NCI-H1417 treated with DMSO at 0.1 percent for 48 hours (cell line): ENCODE measurements at places on chromosomes 7 and 10.
A peak's percentile ranks its signal among the peaks of the same experiment; 100 is the strongest.

- no peak for DNase-seq
Measured at GRCh38 chr7:156534925-156535324, 105.6 kb upstream of the RNF32 start.

- DNase-seq, result no peak
Measured at GRCh38 chr7:82163586-82163985, 280.0 kb downstream of the CACNA2D1 start.

- no peak for DNase-seq
Measured at GRCh38 chr10:71888623-71889387, 37.8 kb upstream of the PSAP start.

DNA sequence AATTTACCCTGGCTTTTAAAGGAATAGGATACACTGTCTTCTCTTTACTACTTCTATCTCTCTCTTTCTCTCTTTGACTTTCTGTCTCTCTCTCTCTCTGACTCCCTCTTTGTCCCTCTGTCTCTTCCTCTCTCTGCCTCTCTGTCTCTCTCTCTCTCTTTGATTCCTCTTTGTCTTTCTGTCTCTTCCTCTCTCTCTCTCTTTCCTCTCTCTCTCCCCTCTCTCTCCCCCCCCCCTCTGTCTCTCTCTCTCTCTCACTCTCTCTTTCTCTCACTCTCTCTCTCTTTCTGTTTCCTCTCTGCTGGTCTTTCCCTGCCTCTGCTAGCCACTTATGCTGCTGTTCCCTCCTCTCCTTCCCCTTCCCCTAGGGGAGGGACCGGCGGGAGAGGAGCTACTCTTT lies 149.0 kb downstream of the LYZL1 start:
- no peak for DNase-seq

GRCh38 chr7:116218051-116218645 lies 7.8 kb downstream of the TES start:
- no peak for DNase-seq

DNA sequence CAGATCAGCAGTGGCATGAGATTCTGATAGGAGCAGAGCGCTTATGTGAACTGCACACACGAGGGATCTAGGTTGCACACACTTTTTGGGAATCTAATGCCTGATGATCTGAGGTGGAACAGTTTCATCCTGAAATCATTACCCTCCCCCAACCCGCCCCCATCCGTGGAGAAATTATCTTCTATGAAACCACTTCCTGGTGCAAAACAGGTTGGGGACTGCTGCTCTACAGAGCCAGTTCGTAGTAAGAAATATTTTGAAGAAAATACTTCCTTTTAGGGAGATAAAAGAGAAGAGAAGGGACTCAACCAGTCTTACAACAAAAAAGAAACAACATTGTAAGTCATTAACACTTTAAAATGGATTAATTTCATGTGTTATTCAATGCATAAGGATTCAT lies 1308.2 kb downstream of the GATA3 start:
- no peak for DNase-seq

- DNase-seq, result no peak
Measured at GRCh38 chr10:43041422-43042342, 35.2 kb upstream of the RET start.

- no peak for DNase-seq
Measured at GRCh38 chr7:37921876-37922275, 1.4 kb downstream of the EPDR1 start.

- no peak for DNase-seq
Measured at GRCh38 chr10:31707093-31708039, 221.3 kb downstream of the ARHGAP12 start.

- no peak for DNase-seq
Measured at GRCh38 chr10:110501142-110501937, 3.6 kb downstream of the DUSP5 start.

- no peak for DNase-seq
Measured at GRCh38 chr10:12720217-12720981, 281.1 kb downstream of the CCDC3 start.

- DNase-seq, result no peak
Measured at GRCh38 chr10:78255796-78256638, 222.4 kb downstream of the RPS24 start.

GRCh38 chr7:132879579-132879978 lies 202.3 kb downstream of the CHCHD3 start:
- no peak for DNase-seq

DNA sequence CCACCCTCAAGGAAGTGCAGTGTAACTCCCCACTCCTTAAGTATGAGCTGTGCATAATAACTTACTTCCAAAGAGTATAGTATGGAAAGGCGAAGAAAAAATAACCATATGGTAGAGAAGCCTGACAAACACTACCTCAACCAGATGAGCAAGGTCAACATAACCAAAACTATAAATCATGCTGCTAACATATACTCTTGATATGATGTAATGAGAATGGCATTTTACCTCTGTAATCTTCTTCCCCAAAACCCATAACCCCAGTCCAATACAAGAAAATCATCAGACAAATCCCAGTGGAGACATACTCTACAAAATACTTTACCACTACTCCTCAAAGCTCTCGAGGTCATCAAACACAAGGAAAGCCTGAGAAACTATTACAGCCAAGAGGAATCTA lies 15.8 kb downstream of the OSBPL3 start:
- no peak for DNase-seq

DNA sequence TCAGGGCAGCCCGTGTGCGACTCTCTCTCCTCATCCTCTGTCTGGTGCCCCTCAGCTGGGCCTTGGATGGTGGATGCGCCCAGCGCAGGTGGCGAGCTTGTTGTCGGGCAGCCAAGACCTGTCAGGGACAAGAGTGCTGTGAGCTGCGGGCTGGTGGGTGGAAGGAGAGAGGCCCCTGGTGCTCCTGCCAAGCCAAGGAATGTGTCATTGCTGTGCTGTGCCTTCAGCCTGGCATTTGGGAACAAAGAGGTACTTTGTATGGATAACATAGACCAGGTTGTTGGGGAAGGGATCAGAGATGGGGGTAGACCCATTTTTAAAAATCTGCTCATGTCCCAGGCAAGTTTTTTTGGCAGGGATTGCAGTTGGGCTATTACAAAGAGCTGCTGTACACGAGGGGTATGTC lies 120.9 kb downstream of the PKD1L1 start:
- DNase-seq, result no peak

- DNase-seq, result no peak
Measured at GRCh38 chr10:14220026-14220425, 110.7 kb downstream of the FRMD4A start.

DNA sequence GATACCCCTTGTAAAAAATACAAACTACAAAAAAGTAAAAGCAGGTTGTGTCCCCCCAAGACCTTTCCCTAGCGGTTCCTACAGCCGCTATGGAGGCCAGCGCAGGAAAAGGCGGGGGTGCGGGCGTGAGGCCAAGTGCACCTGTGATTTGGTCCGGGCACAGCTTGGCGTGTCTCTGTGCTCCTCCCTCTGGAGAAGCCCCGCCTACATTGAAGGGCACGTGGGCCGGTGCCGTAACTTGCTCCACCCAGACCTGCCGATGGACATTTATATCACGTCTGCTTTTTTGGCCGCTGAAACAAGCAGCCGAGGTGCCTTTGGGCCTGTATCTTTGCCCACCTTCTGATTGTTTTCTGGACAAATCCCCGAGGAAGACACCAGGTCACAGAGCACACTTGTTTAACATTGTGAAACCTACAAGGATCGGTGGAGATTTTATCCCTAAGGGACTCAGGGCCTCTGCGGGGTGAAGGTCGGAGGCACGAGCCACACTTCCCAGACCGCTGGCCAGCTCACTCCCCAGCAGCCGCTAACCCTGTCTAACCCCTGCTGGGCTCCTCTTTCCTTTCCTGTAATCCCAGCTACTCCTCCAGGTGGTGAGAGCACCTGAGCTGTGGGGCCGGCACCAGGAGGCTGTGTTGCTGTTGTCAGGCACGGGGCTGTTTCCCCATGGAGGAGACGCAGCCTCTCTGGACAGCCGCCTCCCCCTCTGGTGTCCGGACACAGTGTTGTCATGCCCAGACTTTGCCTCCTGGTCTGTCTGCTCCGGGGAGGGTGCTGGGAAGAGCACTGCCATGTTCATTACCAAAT lies 18.8 kb upstream of the INPP5A start:
- DNase-seq, result peak; percentile 9

DNA sequence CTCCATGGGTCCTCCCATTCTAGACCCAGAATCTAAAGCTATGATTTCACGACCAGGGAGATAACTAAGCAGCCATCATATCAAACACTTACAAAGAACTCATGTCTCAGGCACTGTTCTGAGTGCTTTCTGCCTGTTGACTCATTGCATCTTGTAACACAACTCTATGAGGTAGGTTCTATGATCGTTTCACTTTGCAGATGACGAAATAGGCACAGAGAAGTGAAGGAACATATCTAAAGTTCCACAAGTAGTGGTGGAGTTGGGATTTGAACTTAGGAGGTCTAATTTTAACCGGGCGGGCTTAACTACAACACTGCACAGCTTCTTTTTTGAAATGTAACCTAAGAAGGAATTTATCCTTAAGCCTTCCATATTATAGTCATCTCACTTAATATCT lies 2.9 kb downstream of the RBP4 start:
- DNase-seq, result no peak

DNA sequence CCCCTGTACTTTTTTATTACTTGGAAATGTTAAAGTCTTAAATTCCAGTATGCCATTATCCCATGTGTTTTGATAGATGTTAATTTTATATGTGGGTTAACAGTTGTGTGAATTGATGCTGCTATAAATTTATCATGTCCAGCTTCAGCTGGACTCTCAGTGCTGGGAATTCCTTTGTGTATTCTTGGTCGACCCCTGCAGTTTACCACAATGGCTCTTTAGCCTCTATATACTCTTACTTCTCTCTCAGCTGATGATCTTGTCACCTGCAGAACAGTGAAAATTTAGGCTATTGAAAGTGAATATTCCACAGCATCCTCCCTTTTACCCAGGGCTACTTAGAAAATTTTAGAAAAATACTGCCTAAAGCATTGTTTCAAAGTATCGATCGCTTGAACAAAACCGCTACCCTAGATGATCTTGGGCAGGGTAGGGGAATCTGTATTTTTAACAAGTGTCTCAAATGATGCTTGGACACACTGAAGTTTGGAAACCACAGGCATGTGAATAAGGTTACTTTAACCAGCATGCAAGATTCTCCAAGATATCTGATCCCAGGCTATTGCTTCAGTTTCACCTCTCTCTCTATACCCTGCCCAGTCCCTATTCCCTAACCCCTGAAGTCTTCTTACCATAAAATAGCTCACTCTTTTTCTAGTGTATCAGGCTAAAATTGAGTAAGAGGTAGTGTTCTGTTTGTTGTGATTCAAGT lies 25.4 kb downstream of the LCOR start:
- DNase-seq, result no peak

DNA sequence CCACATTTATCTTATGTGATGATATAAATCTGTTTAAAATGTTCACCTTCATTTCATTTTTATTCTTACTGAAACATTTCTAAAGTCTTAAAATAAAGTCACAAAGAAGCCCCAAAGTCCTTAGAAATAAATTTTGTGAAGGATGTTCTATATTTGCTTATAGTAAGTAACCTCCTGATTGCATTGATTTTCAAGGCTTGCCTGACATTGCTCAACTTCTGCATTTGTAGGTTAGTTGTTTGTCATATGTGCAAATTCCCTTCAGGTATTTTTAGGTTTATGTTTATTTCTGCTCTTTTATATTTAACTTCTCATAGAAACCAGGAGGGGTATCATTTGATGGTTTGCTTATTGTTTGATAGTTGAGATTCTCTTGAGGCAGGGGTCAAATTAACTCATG lies 417.8 kb downstream of the ARL4A start:
- no peak for DNase-seq

- DNase-seq, result no peak
Measured at GRCh38 chr7:95478272-95479037, 7.3 kb upstream of the ASB4 start.

DNA sequence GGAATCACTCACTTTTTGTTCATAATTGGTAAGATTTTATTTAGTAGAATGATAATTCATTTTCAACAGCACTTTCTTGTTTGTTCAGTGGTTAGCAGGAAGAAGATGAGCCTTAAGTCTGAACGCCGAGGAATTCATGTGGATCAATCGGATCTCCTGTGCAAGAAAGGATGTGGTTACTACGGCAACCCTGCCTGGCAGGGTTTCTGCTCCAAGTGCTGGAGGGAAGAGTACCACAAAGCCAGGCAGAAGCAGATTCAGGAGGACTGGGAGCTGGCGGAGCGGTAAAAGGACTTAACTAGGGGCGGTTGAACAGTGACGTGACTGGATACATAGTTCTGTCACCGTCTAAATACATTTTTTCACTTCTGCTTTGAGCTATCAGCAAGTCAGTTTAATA lies 31.3 kb downstream of the RABGEF1 start:
- DNase-seq, result no peak

GRCh38 chr10:76209135-76209534 lies 777.7 kb downstream of the LRMDA start:
- DNase-seq, result no peak

GRCh38 chr7:105014693-105015389 lies 836 bp downstream of the KMT2E start:
- no peak for DNase-seq

GRCh38 chr10:108913300-108913699 lies 1010.0 kb downstream of the XPNPEP1 start:
- DNase-seq, result no peak

DNA sequence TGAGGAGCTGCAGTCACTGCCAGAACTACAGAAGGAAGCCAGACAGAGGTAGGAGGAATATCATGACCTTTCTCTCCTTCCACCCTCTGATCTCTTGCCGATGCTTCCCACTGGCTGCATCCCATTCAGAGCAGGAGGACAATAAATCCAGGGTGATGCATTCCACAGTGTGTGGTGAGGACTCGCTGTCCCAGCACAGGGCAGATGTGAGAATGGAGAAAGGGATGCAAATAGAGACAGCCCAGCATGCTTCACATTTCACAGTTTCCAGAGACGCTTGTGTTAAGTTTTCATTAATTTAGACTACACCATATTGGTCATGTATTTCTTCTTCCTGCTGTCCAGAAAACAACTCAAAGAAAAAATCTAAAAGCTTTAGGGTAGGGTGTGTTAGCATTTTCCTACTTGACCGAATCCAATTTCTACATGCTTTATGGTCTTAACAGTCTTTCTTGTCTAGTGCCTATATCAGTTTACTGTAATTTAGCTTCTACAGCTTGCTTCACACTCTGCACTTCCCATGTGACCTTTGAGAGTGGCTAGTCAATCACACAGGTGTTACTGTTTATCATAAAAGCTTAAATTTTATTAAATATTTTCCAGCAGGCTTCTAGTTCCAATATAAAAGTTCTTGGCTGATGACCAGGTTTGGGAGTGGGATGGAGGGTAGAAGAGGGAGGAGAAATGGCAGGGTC lies 155.6 kb downstream of the RAPGEF5 start:
- DNase-seq, result no peak

DNA sequence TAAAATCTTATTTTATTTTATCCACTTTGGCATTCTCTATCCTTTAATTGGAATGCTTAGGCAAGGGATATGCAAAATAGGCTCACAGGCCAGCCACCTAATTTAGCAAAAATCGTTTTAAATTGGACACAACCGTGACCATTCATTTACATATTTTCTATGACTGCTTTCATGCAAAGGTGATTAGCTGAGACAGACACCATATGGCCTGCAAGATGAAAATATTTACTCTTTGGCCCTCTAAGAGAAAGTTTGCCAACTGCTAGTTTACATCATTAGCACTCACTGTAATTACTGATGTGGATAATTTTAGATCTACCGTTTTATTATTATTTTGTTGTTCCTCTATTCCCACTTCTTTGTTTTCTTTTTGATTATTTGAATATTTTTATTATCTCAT lies 375.5 kb upstream of the LRRTM3 start:
- no peak for DNase-seq

- DNase-seq, result no peak
Measured at GRCh38 chr7:35701287-35701900, 6.5 kb upstream of the HERPUD2 start.
